ENCODE measurements at places on chromosomes 11 and 22.

DNA sequence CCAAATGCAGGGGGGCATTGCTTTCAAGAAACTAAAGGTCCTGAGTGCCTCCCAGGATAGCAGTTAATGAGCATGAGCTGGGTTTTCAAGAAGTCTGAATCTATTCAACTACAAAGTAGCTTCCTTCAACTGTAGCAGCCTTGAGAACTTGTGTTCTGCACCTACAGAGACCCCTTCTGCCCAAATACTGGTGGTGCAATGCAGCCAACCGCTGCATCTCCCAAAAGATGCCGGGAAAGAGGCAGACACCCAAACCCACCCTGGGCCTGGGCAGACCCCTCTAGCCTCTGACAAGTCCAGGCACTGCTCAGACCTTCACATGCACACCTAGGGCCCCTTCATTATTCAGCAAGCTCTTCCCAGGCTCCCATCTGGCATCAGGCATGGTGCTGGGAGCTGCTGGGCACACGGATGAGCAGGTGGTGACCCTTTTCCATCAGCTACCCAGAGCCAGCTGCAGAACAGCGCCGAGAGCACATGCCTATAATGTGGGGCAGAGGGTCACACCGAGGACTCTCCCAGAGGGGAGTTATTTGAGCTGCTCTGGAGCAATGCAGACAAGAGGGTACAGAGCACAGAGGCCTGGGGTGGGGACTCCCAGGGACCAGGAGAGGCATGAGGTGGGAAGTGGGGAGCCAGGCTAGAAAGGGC, 44.9 kb upstream of the ETS1 start:
- peak; percentile 39 for DNase-seq

DNA sequence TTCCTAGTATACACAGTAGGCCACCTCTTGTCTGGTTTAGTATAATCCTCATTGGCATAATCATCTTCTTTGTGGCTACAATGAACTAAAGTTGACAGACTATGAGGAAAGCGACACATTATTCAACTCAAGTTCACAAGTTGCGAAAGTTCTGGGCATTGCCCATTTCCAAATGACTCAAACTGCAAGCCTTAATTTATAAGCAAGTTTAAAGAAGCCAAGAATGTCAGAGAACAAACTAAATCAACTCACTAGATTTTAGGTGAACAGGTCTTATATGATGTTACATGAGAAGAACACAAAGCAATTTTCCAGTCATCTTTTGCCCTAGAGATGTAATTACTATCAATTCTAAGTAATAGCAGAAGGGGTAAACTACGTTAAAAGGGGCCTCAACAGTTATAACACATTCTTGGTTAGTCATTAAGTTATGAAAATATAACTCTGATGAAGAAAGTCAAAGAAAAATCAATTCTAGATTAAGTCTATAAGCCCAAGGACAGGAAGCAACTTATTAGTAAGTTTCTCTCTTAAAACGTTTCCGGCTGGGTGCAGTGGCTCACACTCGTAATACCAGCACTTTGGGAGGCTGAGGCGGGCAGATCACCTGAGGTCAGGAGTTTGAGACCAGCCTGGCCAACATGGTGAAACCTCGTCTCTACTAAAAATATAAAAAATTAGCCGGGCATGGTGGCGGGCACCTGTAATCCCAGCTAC, 21.5 kb downstream of the PICALM start:
- DNase-seq, result no peak

DNA sequence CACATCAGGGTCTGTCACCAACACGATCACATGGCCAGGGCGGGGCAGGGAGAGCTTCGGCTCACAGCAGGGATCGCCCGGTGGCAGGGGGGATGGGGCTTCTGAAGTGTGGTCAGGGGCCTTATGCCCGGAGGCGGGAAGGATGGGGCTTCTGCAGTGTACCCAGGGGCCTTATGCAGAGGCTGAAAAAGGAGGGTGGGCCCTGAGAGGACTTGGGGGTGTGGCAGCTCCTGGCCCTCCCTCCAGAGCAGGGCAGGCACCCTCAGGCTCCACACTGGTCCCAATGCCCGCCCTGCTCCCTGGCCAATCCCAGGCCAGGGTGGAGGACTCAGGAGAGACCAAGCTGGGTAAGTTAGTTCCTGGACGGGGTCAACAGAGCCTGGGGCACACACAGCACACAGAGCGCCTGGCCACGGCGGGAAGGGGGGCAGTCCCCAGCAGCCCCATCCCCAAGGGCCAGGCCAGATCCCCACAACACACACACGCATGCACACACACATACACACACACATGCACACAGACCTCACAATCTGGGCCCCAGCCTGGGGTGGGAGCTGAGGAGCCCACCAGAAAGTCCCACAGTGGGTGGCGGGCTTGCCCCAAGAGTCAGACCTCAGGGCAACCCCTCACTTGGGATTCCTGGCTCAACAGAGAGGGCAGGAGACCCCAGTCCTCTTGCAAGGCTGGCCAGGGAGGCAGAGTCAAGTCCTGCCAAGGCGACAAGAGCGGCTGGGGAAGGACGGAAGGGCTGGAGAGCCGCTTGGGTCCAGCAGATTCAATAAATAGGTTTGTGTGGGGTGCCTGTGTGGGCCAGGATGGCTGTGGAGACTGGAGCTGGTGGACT, 1.1 kb upstream of the CEND1 start:
- DNase-seq, result no peak

DNA sequence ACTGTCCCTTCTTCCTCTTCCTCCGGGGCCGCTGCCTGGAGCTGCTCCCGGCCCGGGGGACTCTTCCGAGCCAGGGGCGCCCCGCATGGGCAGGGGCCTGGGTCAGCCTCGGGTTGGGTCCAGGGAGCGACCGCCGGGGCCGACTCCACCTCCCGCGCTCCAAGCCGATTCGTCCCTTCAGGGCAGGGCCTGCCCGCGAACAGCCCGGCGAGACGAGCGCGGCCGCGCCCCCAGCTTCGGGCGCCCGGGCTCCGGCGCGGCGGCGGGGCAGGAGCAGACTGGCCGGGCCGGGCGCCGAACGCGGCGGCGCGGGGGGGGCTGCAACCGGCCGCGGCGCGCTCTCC, at the start of gene LARGE1:
LARGE1 (minus strand) TSS at position 280 of the 344 bp plus-strand sequence.
- no peak for DNase-seq

GRCh38 chr11:123590296-123590912, 64.0 kb downstream of the SCN3B start:
- DNase-seq, result no peak

GRCh38 chr11:64353715-64354506, 5.1 kb upstream of the RPS6KA4 start:
- DNase-seq, result no peak

DNA sequence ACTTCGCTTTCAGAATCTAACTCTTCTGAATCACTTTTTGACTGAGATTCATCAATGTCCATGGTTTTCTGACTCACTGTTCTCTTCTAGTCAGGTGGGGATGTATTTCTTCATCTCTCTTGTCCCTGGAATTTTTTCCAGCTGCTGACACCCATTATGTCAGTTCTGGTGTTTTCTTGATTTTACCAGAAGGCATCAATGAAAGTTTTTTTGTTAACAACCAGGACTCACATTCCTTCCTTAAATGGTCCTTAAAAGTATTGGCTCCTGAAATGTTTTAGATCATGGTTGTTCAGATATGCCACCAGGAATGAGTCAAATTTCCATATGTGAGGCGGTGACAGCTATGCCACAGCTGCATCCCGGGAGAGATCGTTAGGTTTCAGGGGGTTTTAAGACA, 12.9 kb downstream of the MICAL2 start:
- DNase-seq, result no peak

- no peak for DNase-seq
These were observed 156.9 kb downstream of the FEZ1 start for GRCh38 chr11:125338886-125339811.

- no peak for DNase-seq
These were observed 1256.4 kb downstream of the FAM181B start for GRCh38 chr11:81477277-81477676.

DNA sequence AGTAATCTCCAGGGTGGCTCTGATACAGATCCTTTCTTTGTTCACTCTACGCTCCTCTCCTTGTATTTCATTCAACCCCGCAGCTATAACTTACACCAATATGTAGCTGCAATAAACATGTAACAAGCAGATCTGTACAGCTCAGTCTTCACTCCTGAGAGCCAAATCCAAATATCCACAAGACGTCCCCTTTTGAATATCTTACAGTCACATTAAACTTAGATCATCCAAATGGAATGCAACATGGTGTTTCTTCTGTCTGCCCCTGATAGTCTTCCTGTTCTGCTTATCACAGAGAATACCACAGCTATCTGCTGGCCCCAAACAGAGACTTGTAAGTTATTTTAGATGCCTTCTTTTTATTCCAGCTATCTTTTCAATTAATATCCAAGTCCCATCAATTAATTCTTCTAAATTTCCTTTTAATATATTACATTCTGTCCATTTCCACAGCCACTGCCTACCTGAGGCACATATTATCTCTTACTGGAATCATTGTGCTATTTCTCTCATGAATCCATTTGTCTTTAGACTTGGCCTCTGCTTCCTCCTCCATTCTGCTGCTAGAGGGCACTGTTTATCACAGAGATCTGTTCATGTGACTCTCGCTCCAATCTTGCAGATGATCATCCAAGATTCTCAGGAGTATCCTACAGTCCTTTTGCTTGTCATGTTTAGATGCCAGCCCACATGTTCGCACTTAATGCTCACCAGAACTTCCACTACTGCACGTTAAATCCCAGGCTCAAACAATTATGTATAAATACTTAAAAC, 908.6 kb downstream of the NTM start:
- DNase-seq, result no peak

- no peak for DNase-seq
These were observed 390 bp upstream of the HTATIP2 start for GRCh38 chr11:20363149-20363499.

DNA sequence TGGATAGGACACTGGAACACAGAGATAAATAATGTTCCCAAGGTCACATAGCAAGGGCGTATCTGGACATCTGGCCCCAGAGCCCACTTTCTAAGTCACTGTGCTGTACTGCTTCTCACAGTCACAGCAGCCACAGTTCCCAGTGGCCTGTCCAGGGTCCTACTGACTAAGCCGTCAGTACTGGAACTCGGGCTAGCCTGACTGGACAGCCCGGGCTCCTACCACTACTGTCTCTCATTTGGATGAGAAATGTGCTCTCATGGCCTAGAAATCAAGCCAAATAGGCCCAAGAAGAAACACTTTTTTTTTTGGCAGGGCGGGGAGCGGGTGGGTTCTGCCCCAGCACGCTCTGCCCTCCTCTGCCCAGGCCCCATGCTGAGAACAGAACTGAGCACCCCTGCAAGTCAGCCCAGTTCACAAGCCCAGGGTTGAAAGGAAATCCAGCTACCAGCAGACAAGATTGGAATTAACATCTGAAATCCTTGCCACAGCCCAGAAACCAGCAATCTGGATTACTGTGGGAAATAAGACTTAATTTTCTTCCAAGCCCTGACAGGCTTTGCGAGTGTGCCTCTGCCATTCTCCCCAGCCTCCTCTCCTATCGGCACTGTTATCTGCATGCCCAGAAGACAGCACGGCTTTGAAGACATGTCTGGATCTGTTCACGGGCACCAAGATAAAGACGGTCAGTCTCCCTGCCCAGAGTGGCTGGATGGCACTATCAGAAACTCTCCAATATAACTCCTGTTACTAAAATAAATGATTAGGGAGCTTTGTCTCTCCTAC, 182.9 kb upstream of the NCAM1 start:
- DNase-seq, result no peak

- no peak for DNase-seq
These were observed 34.6 kb downstream of the CLDN25 start for GRCh38 chr11:113814181-113814580.

DNA sequence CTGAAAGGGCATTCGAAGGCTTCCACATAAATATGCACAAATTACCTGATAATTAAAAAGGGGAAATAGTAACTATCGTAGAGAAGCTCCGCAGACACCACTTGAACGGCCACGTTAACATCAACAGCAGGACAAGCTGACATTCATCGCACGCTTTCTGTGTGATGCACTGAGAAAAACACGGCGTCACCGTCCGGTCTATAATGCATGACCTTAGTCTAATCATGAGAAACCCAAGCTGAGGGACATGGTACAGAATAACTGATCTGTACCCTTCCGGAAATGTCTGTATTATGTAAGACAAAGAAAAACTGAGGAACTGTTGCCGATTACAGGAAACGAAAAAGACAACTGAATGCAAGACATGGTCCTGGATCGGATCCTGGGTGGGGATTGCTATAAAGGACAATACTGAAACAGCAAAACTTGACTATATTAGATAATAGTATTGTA, 678 bp upstream of the RANGAP1 start:
- peak; percentile 42 for DNase-seq

DNA sequence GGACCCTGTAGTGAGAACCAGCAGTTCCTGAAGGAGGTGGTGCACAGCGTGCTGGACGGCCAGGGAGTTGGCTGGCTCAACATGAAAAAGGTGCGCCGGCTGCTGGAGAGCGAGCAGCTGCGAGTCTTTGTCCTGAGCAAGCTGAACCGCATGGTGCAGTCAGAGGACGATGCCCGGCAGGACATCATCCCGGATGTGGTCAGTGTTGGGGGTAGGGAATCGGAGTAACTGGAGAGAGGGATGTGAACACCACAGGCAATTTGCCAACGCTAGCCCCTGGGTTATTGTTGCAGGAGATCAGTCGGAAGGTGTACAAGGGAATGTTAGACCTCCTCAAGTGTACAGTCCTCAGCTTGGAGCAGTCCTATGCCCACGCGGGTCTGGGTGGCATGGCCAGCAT, 19.9 kb downstream of the MADD start:
- DNase-seq, result no peak

GRCh38 chr11:31421820-31422219, 52.2 kb downstream of the DNAJC24 start:
- DNase-seq, result no peak

DNA sequence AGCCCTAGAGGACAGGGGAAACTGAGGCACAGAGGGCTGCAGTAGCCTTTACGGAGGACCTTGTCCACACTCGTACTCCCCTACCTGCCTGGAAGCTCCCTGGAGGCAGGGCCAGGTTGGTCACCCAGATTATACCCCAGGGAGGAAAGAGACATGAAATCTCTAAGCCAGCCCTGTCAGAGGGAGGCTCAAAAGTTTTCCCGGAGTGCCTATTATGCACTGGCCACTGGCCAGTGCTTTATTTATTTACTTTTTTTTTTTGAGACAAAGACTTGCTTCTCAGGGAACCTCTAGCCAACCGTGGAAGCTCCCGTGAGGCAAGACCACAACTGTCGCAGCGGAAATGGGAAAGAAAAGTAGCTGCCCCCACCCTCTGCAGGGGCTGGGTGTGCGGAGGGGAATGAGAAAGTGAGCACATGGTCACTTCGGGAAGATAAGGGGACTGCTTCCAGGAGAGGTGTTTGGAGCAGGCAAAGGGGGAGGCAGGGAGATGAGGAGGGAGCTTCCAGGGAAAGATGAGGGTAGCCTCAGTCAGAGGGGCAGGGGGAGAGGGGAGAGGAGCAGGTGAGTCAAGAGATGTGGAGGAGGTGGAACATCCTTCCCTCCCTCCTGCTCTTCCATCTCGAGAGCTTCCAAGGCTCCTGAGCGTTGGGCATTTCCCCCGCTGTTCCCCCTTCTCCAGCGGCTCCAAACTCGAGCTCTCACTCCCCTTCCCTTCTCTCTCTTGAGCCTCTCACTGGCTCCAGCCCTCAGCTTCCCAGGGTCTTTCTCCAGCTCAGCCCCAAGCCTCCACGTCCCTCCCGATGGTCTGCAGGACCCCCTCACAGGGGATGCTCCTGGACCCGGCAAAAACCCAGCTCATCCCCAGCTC, 4.3 kb downstream of the IL2RB start:
- DNase-seq, result no peak

Data from activated gamma-delta T cell treated with Interleukin-2 at 50 U/mL for 16 hours (primary cell).